ENCODE measurements at places on chromosomes 5 and 9. TPM values are rescaled to one million over a fixed set of nuclear protein-coding genes. Genes with fewer than 3 reads are reported as not detected.

Gene NDUFAF2
- polyA plus RNA-seq, result 37.7 TPM

Gene C9orf50
- not detected for polyA plus RNA-seq

Gene PCDHB10
- polyA plus RNA-seq, result not detected

Gene ZNF462
- polyA plus RNA-seq, result not detected

DNA sequence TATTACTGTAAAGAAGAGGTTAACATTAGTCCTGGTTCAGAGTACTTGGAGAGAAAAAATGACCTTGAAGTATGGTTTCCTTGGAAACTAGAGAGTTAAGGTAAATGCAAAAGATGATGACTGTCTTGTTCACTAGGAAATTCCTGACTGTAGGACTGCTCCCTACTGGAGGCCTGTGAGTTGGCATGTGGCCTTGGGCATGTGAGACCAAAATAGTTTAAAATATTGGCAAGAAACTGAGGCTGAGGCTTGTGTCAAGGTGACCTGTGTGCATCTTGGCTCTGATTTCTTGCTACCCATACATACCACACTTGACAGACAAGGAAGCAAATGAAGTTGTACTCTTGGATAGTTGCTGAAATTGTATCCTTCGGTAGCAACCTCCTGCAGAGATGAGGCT, 96.5 kb downstream of the TARS1 start:
- no peak for DNase-seq

Gene WDR38
- not detected for polyA plus RNA-seq

DNA sequence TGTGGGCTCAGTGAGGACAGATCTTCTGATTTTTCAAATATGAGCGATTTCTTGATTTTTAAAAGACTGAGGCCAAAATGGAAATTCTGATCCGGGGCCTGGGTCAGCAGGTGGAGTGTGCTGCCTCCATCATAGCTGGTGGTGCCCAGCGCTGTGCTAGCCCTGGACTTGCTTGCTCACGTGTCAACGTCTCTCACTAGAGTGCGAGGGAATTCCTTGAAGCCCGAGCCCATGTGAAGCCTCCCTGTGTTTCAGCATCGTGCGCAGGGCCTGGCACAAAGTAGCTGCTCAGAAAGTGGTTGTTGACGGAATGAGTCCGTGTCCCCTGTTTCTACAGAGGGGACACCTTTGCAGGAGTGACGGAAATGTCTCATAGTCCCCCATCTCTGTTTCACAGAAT, 50.5 kb downstream of the RGS3 start:
- DNase-seq, result no peak

- DNase-seq, result no peak
Observed at GRCh38 chr5:116009806-116010205, 22.5 kb upstream of the ARL14EPL start.

GRCh38 chr9:87722393-87723088, 3.4 kb upstream of the CTSL start:
- no peak for DNase-seq

DNA sequence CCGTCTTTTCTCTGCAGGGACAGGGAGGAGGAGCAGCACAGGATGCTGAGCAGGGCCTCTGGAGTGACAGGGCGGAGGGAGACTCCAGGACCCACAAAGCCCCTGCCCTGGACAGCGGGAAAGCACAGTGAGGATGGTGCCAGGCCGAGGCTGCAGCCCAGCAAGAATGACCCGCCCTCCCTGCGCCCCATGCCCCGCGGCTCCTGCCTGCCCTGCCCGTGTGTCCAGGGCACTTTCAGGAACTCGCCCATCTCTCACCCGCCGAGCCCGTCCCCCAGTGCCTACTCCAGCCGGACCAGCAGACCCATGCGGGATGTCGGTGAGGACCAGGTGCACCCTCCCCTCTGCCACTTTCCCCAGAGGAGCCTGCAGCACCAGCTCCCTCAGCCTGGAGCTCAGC, 9.1 kb upstream of the EXOC3 start:
- no peak for DNase-seq

DNA sequence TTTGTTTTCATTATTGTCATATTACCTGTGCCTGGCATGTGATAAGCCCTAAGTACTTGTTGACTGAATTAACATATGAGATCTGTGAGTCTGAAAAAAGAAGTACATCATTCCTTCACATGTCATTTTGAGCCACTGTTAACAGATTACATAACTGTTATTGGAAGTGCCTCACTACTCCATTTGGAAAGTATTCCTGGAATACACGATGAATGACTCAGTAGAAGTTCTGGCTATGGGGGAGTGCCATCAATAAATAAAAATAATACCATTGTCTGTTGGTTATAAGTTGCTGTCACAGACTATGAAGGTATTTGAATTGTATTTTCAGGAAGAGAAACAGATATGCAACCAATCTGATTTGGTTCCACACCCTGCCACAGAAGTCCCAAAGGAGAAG, 12.9 kb downstream of the NIPSNAP3B start:
- DNase-seq, result no peak

Gene SREK1IP1
- polyA plus RNA-seq, result 27.7 TPM

Gene IFNB1
- polyA plus RNA-seq, result not detected

Measured in CD8-positive, alpha-beta memory T cell (primary cell).